Brain microvascular endothelial cell (primary cell): ENCODE measurements at places on chromosomes 12 and 14.

DNA sequence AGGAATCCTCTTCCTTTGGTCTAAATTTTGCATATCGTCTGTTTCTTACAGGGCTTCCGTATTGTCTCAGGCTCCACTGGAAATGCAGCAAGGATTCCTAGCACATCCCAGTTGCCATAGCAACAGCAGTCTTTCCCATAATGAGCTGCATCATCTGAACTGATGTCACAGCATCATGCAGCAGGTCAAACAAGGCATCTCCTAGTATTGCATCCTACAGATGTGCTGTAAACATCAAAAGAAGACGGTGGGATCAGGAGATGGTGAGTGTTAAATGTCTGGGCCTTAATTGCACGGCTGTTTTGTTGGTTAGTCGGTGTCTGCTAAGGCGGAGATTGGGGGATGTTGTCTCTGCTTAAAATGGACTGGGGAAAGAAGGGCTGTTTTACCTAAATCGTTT, at the start of gene AKAP6:
Gene AKAP6 (plus strand): TSS at position 153 of the 400 bp plus-strand sequence. CDS start 104,196 bp downstream, outside the sequence.
- no peak for DNase-seq

GRCh38 chr14:21268617-21269251, 508 bp downstream of the HNRNPC start:
- peak; percentile 39 for DNase-seq

DNA sequence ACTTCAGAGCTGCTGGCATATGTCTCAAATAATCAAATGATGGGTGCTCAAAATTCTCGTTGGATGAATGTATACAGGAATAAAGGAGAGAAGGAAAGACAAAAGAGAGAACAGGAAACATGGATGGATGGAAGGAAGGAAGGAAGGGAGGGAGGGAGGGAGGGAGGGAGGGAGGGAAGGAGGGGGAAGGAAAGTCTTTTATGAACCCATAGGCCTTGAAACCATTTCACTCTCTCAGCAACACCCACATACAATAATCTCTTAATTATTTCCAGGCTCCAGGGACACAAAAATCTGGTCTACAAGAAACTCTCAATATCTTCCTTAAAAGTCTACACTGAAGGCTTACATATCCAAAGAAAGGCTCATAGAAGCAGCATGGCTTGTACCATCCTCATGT, 363.4 kb upstream of the TMPO start:
- no peak for DNase-seq

GRCh38 chr12:132836795-132837331, 8.2 kb upstream of the GOLGA3 start:
- no peak for DNase-seq

- DNase-seq = no peak
These were observed 91.1 kb downstream of the MYF5 start for GRCh38 chr12:80807640-80808288.

GRCh38 chr12:22299294-22299912, 35.1 kb downstream of the ST8SIA1 start:
- DNase-seq = no peak

GRCh38 chr12:121751034-121751433, 38.5 kb downstream of the TMEM120B start:
- no peak for DNase-seq

GRCh38 chr12:65740506-65740872, 83.8 kb upstream of the HMGA2 start:
- DNase-seq = no peak

- peak; percentile 59 for DNase-seq
These were observed 7.6 kb downstream of the VPS37B start for GRCh38 chr12:122888232-122888752.

DNA sequence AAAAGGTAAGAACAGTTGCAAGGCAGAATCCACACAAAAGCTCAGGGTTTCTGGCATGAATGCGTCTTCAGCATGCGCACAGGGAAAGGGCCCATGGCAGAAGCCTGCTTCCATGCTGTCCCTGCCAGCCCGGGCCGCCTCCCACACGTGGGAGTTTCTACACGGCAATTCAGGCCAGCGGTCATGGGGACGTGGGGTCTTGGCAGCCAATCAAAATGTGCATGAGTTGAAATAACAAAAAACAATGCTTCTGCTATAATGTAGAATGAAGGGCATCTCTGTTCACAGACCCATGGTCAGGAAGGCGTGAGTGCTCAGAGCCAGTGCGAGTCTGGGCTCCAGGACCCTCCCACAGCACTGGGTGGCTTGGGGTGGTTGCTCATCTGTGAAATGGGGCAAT, 28.6 kb downstream of the AMN start:
- DNase-seq = no peak

GRCh38 chr14:70563417-70563816, 28.6 kb upstream of the ADAM20 start:
- no peak for DNase-seq

DNA sequence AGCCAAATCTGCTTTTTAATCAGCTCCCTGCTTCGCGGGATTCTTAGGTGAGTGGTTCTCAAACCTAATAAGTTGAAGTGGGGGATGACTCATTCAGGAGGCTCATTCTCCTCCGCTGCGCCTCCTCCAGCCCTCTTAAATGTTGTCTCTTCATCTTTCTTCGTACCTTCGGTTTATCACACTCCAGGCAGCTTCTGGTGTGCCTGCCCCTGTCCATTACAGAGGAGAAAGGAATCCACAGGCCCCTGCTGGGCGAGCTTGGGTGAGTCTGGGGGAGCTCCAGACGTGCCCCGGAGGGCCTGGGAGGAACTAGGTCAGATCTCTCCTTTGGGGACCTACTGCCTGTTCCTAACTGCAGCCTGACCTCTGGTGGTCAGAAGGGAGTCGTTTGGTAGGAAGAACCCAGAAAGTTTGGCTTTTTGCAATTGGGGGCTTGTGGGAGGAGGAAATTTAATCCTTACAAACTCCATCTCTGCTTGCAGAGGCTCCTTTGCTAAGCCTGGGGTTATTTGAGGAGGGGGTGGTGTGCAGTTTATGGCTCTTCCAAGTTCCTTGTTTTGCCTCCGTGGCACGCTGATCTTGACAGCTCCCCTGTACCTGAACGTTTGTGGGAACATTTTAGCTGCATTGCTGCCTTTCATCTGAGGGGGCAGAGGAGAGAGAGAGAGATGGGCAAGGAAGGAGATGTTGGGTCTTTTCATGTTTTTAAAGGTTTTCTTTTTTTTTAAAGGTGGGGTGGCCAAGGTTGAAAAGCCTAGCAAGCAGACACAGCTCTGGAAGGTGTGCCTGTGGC, 84.1 kb upstream of the GNG2 start:
- peak; percentile 59 for DNase-seq

- no peak for DNase-seq
These were observed 84.8 kb downstream of the NRXN3 start for GRCh38 chr14:78254911-78255461.

DNA sequence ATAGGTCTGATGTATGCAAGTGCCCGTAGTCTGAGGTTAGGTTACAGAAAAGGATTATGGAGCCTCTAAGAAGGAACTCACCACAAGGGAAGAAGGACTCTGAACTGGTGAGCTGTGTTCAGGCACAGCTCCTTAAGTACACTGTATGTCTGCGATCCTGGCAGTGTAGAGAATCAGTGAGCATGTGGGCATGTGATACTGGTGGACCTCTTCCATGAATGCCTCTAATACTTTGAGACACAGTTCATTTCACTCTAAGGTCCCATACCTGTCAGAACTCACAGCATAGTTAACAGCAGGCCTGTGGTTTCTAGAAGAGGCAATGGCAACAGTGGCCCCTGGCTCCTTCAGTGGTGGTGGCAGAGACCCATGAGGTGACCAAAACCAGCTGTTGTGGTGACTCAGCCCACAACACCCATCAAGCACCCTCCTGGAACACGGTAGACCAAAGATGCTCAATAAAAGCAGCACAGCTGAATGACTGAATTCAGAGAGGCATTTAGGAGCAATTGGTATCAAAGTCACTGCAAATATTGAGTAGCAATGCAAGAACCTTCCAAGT, 6.9 kb upstream of the OR6J1 start:
- DNase-seq = peak; percentile 44

DNA sequence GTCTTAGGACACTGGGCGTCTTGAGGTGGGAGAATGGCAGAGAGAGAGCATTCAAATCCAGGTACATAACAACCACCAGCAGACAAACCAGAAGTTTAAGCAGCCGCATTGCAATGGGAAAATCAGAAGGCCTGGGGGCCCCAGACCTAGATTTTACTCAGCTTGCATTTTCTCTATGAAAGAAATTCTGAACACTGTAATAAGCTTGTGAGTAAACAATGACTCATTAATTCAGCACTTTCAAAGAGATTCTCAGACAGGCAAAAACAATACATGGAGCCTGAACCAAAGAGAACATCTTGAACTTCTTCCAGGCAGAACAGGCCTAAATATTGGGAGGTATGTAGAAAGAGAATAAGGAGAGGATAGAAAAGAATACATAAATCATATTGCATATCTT, 69.8 kb upstream of the IFNG-AS1 start:
- no peak for DNase-seq
